ENCODE measurements at places on chromosomes 1 and 21. TPM values are rescaled to one million over a fixed set of nuclear protein-coding genes. Genes with fewer than 3 reads are reported as not detected.
A peak's percentile ranks its signal among the peaks of the same experiment; 100 is the strongest.

MDM4 gene
- total RNA-seq = 42.1 TPM

NBPF4 gene
- not detected for total RNA-seq

PADI3 gene
- total RNA-seq = 3.4 TPM

TAS1R1 gene
- total RNA-seq = not detected

ALG14 gene
- 4.1 TPM for total RNA-seq

DIO1 gene
- 0.28 TPM for total RNA-seq

TNFRSF4 gene
- total RNA-seq = 0.62 TPM

NIT1 gene
- 31.3 TPM for total RNA-seq

ANKRD45 gene
- not detected for total RNA-seq

IQCC gene
- 4.4 TPM for total RNA-seq

DNA sequence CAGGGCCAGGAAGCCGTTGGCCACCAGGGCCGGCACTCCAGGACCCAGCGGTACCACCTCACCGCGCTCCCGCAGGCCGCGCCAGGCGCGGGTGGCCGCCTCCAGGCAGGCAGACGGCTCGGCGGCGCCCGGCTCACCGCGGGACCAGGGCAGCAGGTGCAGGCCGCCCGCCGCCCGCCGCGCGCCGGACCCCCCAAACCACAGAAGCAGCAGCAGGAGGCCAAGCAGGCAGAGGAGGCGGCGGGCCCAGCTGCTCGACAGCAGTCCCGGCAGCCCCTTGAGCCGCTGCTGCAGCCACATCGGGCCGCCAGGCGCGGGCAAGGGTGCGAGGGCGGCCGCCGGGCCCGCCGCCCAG is 312 bp downstream of the KIAA2013 start:
- no peak overlapping the region for H3K27ac ChIP-seq
- H3K4me1 ChIP-seq = peaks cover 33% of the 10 kb centered on the region
- H3K36me3 ChIP-seq = no peaks in the 10 kb centered on the region
- peak overlapping the region; percentile 52 for H3K4me3 ChIP-seq
- no peaks in the 10 kb centered on the region for H3K27me3 ChIP-seq
- no peak for DNase-seq

DNA sequence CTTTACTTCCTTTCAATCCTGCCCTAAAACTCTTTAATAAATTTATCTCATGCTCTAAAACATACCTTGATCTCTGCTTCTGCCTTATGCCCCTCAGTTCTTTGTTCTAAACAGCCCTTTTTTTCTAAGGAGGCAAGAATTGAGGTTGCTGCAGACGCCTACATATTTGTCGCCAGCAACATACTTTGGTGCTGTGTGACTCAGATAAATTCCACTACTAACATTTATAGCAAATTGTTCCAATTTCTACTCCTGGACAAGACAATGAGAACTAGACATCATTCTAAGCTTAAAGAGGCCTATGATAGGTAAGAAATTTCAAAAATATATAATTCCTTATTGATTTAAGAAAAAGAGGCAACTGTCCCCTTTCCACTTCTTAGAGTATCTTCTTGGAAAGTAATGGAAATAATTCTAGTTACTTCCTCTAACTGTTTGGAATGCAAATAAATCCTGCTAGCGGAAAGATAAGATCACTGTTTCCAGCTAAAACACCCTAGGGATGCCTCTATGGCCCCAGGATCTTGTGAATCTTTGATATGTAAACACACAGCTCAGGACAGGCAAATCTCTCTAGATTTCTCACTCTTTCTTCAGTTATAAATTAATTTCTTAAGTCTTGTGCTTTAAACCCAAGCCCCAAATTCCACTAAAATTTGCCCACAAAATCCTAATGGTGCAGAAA is 869.1 kb downstream of the KCNT2 start:
- H3K27ac ChIP-seq = no peak overlapping the region
- DNase-seq = no peak
- H3K27me3 ChIP-seq = no peaks in the 10 kb centered on the region
- no peaks in the 10 kb centered on the region for H3K4me1 ChIP-seq
- no peak overlapping the region for H3K4me3 ChIP-seq

DNA sequence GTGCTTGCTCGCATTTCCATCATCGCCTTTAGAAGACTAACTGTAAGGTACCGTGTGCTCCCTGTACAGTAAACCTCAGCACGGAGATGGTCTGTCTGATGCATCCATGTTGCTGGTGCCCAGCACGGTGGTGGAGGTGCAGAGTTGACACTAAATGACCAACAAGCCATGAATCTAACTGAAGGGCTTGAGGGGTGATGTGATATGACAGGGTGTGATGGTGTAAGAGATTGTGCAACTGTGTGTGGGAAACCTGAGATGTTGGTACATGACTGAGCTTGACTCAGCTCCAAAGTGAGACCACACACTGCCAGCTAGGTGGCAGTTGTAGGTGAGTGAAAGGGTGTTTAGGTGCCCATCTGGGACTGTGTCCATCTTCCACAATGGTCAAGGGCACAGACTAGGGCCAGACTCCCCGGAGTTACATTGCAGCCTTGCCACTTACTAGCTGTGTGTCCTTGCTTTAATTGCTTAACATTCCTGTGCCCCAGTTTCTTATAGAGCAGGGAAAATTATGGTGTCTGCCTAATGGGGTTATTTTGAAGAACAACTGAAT is 21.4 kb downstream of the SLC2A1 start:
- peaks cover 33% of the 10 kb centered on the region for H3K4me1 ChIP-seq
- H3K4me3 ChIP-seq = no peak overlapping the region
- H3K36me3 ChIP-seq = no peaks in the 10 kb centered on the region
- H3K27ac ChIP-seq = no peak overlapping the region
- no peaks in the 10 kb centered on the region for H3K27me3 ChIP-seq

DNA sequence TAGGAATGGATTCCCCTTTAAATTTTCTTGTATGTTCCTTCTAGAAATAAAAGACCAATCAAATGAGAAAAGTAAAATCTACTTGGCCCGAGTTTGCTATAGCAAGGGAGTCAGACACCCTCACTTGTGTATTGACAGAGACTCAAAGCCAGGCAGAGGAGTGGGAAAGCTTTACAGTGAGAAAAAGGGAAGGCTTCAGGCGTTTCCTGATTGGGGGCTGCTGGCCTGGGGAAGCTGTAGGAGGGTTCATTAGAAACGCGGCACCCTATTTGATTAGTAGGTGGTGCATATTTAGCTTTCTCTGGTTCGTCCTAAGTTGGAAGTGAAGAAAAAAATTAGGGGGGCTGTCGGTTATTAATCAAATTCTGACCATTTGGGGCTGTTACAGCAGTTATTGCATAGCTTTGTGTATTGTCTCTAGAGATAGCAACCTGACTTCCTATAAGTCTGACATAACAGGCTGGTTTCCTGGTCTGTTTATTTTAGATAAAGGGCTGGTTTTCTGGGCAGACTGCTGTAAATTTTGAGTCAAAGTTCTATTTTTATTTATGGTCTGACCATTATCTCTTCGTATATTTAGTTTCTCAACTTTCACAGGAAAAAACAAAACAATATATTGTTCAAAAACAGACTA is 10.0 kb downstream of the SLC25A24 start:
- no peaks in the 10 kb centered on the region for H3K4me1 ChIP-seq
- no peak overlapping the region for H3K4me3 ChIP-seq
- H3K27ac ChIP-seq = no peak overlapping the region
- H3K36me3 ChIP-seq = peaks cover 3% of the 10 kb centered on the region
- DNase-seq = no peak

GRCh38 chr1:35179908-35180307 is 13.0 kb downstream of the SFPQ start:
- H3K36me3 ChIP-seq = peaks cover 85% of the 10 kb centered on the region
- no peak for DNase-seq
- H3K27ac ChIP-seq = no peak overlapping the region
- H3K4me1 ChIP-seq = peaks cover 7% of the 10 kb centered on the region
- no peaks in the 10 kb centered on the region for H3K27me3 ChIP-seq

DNA sequence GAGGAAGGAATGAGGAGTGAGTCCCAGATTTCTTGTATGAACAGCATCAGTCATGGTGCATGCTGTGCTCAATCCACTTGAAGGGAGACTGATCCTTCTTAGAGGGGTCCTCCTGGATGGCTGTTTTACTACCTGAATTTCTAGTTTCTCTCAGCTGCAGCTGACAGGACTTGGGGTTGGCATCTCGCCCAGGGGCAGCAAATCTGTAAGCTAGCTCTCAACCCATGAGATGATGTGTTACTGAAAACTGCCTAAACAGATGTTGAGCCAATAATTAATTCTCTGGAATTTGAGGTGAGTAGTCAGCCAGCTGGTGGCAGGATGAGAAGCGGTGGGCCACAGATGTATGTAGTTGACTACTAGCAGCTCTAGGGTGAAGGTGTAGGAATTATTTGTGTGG is 19.6 kb downstream of the BACH1 start:
- H3K27ac ChIP-seq = no peak overlapping the region
- no peak for DNase-seq
- no peak overlapping the region for H3K4me3 ChIP-seq
- no peaks in the 10 kb centered on the region for H3K27me3 ChIP-seq

- peaks cover 15% of the 10 kb centered on the region for H3K27me3 ChIP-seq
- DNase-seq = no peak
- H3K4me3 ChIP-seq = no peak overlapping the region
- H3K36me3 ChIP-seq = no peaks in the 10 kb centered on the region
Observed at GRCh38 chr1:119747451-119747850, 21.3 kb downstream of the HMGCS2 start.

DNA sequence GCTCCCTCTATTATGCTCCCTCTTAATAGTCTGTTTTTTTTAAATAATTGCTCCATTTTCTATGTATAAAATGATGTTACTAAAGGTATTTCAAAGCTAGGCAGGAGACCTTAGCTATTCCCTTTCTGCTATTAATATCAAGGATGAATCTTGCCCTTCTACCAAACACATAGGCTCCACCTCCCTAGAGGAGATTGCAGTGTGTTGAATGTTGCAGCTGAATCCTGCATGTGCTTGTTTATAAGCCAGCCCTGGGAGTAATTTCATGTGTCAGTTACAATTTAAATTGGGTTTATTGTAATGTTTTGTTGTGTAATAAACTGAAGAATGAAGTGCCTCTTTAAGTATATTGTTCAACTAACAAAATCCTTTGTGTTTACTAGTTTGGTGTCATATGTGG is 66.0 kb downstream of the TMEM200B start:
- no peak for DNase-seq
- H3K27ac ChIP-seq = no peak overlapping the region
- no peaks in the 10 kb centered on the region for H3K36me3 ChIP-seq

DNA sequence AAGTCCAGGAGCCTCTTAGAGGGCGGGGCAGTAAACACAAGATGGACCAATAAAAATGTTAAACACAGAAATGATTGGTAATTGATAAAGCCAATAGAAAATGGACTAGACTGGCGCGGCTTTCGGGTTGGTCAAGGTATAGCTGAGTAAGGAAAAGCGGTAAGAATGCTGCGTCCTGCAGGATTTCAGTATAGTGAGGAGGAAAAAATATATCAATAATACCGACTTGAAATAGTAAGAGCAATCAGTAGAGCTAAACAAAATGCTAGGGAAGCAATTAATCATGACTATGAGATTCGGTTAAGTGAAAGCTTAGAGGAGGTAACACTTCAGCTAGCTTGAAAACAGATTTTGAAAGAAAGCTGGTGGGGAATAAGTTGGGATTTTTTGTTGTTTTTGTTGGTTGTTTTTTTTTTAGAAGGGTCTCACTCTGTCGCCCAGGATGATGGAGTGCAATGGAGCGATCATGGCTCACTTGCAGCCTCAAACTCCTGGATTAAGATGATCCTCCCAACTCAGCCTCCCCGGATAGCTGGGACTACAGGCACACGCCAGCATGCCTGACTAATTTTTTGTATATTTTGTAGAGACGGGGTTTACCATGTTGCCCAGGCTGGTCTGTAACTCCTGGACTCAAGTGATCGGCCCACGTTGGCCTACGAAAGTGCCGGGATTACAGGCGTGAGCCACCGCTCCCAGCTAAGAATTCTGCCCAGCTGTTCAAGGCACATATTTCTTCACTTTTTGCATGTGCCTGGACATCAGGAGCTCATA is 711 bp upstream of the TESK2 start:
- H3K27ac ChIP-seq = no peak overlapping the region
- H3K27me3 ChIP-seq = no peaks in the 10 kb centered on the region
- 0 out of 2 replicates have a peak, but pooled peaks cover 3% of the 10 kb centered on the region for H3K4me1 ChIP-seq
- peak overlapping the region; percentile 63 for H3K4me3 ChIP-seq
- H3K36me3 ChIP-seq = no peaks in the 10 kb centered on the region

DNA sequence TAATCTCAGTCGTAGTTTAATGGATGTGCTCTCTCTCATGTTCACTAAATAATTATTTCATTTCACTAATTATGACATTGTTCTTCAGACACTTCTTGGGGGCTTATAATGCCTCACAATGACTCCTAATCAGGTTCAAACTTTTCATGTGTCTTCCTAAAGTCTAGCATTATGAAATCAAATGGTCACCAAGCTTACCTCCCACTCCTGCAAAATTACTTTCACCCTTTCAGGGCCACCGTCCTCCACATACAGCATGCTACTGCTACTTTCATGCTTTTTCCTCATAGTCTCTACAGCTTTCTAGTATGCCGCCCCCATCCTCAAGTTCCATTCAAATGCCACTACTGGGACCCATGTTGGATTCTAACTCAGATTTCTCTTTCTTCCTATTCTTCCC is 59.8 kb upstream of the C1orf53 start:
- H3K4me3 ChIP-seq = no peak overlapping the region
- DNase-seq = no peak
- no peaks in the 10 kb centered on the region for H3K36me3 ChIP-seq

DNA sequence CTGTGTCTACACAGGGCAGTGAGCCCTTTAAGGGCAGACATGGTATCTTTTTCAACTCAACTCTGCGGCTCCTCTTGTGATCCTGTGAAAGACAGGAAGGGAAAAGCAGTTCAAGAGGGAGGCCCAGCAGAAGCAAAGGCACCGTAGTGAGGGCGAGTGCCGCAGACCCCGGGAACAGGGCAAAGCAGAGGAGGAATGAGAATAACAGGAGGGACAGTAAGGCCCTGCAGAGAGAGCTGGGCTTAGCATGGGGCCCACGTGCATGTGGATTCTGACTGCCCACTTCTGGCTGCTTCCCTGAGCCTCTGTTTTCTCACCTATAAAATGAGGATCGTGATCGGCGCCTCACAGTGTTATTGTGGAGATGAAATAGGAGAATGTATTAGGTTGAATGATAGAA is 409.3 kb downstream of the PTPRU start:
- no peak for DNase-seq
- H3K4me3 ChIP-seq = no peak overlapping the region
- H3K27ac ChIP-seq = no peak overlapping the region
- H3K36me3 ChIP-seq = no peaks in the 10 kb centered on the region
- no peaks in the 10 kb centered on the region for H3K27me3 ChIP-seq
- no peaks in the 10 kb centered on the region for H3K4me1 ChIP-seq

DNA sequence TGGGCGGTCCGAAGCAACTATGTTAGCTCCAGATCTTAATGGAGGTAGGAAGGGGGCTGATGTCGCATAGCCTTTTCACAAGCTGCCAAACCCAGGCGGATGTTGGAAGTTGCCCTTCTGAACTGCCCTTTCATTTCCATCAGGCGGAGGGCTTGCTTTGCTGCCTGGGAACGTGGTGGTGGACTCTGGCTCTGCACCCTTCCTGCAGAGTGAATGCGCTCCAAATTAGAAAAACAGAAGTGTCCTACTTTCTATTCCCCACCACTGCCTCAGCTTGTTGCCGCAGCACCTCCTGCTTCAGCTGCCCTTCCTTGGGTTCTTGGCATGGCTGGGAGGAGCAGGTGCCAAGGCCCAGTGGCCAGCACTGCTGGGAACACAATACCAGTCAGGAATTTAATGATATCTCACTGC is 60.6 kb downstream of the AK4 start:
- no peak overlapping the region for H3K4me3 ChIP-seq
- H3K27me3 ChIP-seq = no peaks in the 10 kb centered on the region
- H3K27ac ChIP-seq = no peak overlapping the region
- DNase-seq = no peak
- no peaks in the 10 kb centered on the region for H3K4me1 ChIP-seq
- no peaks in the 10 kb centered on the region for H3K36me3 ChIP-seq

- no peak overlapping the region for H3K27ac ChIP-seq
- H3K36me3 ChIP-seq = no peaks in the 10 kb centered on the region
- no peaks in the 10 kb centered on the region for H3K27me3 ChIP-seq
- no peak overlapping the region for H3K4me3 ChIP-seq
Observed at GRCh38 chr21:35223480-35224156, 174.5 kb upstream of the RUNX1 start.

All from Panc1 (cell line).